Heart left ventricle (tissue), 16 donors: ENCODE measurements at places on chromosomes 1 and 21. TPM values are rescaled to one million over a fixed set of nuclear protein-coding genes. Genes with fewer than 3 reads are reported as not detected.
A peak's percentile ranks its signal among the peaks of the same experiment; 100 is the strongest.

The CFAP126 gene
- total RNA-seq: not detected

The BTBD19 gene
- 2.5 TPM for total RNA-seq

The CLEC20A gene
- not detected for total RNA-seq

The NFIA gene
- 108 TPM for total RNA-seq

The DMBX1 gene
- not detected for total RNA-seq

The ATPAF1 gene
- total RNA-seq: 220 TPM

The AMPD1 gene
- not detected for total RNA-seq

GRCh38 chr1:67683316-67683715 is 1.7 kb upstream of the GADD45A start:
- DNase-seq: no peak

DNA sequence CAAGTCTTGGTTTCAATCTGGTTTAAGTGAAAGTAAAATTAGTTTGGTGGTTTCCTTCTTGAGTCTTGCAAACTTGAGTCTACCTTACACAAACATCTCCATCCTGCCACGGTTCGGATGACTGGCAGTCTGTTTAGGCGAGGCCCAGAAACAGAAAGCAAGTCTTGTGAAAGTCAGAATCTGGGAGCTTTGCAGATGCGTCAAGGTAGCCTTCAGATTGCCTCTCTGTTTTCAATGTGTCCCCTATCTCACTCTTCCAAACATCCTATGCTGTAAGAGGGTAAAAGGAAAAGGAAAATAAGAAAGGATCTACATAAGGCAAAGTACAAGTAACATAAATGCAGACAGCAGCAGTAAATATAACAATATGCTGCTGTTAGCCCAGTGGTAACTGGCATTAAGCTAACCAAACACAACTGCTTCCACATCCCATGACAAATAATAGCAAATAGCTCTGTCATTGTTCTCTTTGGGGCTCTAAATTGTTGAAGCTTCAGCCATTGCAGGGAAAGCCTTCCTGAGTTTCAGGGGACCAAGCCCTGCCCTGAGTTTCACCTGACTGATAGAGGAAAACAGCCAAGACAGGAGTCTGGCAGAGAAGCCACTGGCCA is 26.2 kb upstream of the C1orf105 start:
- DNase-seq: no peak

GRCh38 chr21:46095083-46095719 is 2.7 kb upstream of the COL6A2 start:
- DNase-seq: peak; percentile 8

DNA sequence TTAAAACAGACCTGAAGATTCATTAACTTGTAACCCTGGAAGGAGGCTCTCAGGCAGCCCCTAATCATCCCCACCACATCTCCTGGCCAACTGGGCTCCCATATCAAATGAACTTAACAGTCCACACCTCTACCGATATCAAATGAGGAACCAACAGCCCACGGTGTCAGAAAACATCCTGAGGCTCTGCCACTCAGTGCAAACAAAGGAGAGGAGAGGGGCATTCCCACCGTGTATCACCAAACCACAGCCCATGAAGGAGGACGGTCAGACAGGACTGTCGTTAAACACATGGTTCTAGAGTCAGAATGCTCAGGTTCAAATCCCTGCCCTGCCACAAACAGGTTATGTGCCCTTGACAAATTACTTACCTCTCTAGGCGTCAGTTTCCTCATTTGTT is 52.5 kb downstream of the ERI3 start:
- DNase-seq: no peak

- no peak for DNase-seq
Observed at GRCh38 chr1:119133987-119134386, 6.5 kb downstream of the WARS2 start.

DNA sequence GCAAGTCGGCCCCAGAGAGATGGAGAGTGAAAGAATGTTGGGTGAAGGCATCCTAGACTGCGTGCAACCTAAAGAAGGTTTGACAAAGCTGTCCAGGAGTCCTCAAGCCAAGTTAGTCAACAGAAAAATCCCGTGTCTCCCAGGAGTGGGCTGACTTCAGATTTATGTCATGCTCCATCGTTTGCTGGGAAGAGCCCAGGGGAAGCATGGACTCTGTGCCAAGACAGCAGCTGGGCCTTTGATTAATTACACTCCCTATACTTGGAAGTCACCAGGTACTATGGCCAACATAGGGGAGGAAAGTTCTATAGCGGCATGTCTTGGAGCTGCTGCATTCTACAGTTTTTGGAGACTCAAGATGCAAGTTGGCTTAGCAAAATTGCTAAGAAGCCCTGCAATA is 247.4 kb downstream of the KAZN start:
- no peak for DNase-seq

GRCh38 chr1:19496527-19496874 is 11.2 kb upstream of the CAPZB start:
- no peak for DNase-seq

- no peak for DNase-seq
Observed at GRCh38 chr21:24223624-24224023, 1383.7 kb downstream of the MRPL39 start.

GRCh38 chr1:172469717-172470116 is 25.8 kb upstream of the PIGC start:
- no peak for DNase-seq
